ENCODE measurements at places on chromosomes 12 and 14. TPM values are rescaled to one million over a fixed set of nuclear protein-coding genes. Genes with fewer than 3 reads are reported as not detected.

The BIN2 gene
- 3.6 TPM for polyA plus RNA-seq

The SLCO1B3 gene
- polyA plus RNA-seq = 0.86 TPM

GRCh38 chr12:59643550-59643949 is 47.7 kb downstream of the SLC16A7 start:
- DNase-seq = no peak

The RACGAP1 gene
- polyA plus RNA-seq = 49.9 TPM

- no peak for DNase-seq
These were observed 357.1 kb upstream of the PDE3A start for GRCh38 chr12:20011200-20011599.

DNA sequence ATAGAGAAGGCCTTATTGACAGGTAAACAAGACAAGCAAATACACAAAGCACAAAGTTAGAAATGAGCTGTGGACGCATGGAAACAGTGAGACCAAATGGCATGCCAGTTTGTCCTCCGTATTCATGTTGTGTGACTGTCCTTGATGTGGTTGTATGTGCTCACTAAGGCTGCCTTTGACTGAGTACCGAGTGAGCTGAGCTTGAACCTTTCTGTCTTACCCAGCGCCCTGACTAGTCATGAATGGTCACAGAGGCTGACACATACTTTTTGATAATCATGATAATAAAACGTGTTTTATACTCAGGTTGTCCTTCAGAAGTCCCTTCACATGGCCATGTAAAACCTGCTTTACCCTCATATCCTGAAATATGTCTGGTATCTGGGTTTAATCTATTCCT is 553 bp upstream of the CATSPERB start:
- DNase-seq = no peak

DNA sequence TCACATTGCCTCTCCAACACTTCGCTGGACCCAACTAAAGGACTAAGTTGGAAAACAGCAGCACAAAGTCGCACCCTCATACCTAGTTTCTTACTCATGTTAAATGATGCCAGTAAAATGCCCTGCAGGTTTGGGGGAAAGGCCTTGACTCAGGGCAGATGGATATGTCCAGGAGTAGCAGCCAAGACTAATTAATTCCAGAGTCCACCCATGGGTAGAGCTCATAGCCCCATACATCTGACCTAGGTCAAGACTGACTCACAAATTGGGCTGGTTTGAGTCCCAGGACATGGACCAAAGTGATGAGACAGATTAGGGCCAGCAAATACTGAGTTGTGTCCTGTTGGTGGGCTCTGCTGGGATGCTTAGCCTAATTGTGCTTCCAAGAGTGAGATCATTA is 224.0 kb upstream of the BTG1 start:
- DNase-seq = no peak

DNA sequence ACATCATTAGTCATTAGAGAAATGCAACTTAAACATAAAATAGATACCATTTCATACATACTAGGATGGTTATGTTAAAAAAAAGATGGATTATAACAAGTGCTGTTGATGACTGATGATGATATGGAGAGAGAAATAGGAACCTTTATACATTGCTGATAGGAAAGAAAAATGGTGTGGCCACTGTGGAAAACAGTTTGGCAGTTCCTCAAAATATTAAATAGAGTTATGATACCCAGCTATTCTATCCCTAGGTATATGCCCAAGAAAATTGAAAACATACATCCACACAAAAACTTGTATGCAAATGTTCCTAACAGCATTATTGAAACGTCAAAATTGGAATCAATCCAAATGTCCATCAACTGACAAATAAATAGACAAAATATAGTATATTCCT is 170.1 kb downstream of the ADAMTS20 start:
- no peak for DNase-seq

DNA sequence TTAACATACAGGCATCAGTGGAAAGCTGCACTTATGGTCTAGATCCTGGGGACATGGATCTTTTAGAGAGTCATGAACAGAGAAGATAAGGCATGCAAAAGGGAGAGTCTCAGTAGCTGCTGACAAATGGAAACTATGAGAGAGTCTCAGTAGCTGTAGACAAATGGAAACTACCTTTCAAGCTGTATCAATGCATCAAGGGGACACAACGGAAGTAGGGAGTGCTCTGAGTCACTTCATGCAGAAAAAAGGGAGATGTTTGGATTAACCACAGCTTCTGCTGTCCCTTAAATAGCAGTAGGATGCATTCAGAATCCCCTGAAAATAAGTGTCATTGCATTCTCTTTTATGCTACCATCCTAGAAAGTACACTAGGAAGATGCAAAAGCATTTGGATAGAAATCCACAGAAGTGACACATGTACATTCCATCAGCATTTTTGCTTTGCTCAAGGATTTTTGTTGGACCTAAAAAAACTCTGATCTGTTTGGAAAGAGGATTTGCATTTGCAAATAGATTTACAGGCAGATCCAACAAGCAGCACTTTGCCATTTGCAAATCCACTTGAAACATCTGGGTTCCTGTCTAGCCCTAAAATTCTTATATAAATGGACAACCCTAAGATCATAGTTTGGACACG is 227.5 kb upstream of the LMO3 start:
- DNase-seq = no peak

DNA sequence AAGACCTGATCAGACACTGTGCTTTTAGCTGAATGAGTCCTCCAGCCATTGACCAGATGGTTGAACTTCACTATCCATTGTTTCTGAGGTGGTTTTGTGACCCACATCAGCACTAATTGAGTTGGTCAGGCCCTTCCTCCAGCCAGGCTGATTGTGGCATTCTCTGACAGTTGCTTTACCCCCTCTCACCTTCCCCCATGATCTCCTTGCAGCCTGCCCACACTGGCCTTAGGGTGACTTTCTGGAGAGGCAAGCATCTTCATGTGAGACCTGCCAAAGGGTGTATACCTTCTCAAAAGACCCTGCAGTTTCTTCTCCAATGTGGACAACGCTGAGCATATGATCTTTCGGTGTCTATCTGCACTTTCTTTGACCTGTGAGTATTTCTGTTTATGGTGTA is 83.9 kb downstream of the GPATCH2L start:
- DNase-seq = no peak

The DEGS2 gene
- polyA plus RNA-seq = 13.6 TPM

DNA sequence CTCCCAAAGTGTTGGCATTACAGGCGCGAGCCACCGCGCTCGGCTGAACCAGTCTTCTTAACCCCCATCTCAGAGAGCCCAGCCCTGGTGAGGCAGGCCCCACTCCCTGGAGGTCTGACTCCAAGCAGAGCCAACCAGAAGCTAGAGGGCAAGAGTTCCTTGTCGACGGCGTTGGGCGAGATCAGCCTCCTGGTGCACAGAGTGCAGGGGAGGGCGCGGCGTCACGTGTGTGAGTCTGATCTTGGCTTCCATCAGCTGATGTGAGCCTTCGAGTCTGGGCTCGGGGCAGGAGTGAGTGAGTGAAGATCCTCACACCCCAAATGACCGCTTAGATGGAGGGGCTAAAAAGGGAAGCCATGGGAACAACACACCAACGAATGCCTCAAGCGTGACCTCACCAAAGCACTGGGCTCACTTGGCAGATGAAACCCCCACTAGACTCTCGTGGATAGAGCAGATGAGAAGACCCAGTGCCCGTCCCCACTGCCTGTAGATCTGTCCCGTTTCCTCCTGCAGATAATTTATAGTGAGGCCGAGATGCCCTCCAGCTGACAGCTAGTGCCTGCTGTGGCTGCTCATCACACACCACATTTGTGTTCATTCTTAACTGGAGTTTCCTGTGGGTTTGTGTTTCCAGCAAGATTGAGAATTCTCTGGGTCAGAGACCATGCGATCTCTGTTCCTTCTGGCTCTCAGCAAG is 28.6 kb upstream of the ADGRD1 start:
- no peak for DNase-seq

DNA sequence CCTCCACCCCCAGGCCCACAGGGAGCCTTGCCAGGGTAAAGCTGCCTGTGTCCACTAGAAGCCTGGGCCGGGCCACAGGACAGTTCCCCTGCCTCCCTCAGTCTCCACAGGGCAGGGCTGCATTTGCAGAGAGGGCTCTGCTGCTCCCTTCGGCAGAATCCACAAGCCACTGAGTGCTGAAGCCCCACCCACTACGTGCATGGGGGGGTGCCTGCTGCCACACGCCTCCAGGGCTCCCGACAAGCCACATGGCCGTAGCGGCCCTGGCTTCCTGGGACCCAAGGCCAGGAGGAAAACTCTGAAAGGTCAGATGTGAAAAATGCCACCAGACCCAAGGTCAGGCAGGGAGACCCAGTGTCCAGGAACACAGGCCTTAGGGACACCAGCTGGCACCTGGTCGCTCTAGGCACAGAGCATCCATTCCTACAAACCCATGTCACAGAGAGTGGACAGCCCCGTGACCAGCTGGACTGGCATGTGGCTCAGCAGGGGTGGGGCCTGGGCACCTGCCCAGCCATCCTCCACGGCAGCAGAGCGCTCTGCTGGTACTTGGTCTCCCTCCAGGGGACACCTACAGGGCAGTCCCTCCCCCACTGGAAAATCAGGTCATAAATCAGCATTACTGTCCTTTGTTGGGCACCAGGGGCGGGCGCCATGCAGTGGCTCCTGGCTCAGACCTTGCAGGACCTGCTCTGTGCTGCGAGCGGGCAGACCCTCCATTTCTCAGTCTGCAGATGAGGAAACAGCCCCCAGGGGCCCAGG is 42.9 kb downstream of the CCDC85C start:
- no peak for DNase-seq

DNA sequence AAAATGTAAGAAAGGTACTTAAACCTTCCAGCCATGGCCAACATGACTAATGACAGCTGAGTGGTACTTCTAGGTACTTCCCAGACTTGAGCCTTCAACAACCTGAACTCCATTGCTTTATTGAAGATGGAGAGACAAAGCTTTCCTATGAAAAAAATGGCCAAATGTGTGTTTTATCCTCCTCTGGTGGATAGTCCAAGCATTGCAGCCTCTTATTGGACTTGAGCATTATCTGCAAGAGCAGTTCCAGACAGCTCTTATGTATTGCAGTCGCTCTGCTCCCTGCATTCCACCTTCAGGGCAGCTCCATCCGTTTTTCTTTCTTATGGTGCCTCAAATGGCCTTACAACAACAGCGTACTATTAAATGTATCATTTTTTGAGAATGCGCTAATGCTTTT is 588.2 kb downstream of the NRXN3 start:
- DNase-seq = no peak

The MAP1LC3B2 gene
- polyA plus RNA-seq = 10.4 TPM

GRCh38 chr14:103684871-103685270 is 30.4 kb downstream of the XRCC3 start:
- DNase-seq = no peak

- no peak for DNase-seq
These were observed 1.8 kb upstream of the FBXO21 start for GRCh38 chr12:117192057-117192456.

GRCh38 chr12:98939350-98939749 is 294.3 kb downstream of the APAF1 start:
- no peak for DNase-seq

DNA sequence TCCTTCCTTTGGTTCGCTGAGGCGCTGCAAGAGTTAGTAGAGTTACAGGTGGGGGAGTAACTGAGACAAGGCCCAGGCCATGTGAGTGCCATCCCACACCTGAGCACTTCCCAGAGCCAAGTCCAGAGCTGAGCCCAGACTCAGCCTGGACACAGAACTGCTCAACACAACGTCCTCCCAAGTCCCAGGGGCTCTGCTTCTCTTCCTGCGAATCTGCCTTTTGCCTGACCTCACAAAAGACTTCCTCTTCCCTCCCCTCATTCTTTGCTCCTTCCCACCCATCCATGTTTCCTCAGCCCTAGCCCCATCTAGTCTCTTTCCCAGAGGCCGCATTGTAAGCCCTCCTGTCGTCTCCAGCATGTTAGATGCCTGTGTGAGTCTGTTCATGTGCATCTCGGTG is 16.6 kb upstream of the MCRS1 start:
- no peak for DNase-seq

GRCh38 chr12:1692226-1692625 is 1.4 kb downstream of the ADIPOR2 start:
- DNase-seq = no peak

All from left renal cortex interstitium (tissue), 4 donors.